Midbrain (tissue), 1 donor: ENCODE measurements at places on chromosomes 5 and 9.

GRCh38 chr5:1442222-1443145, 2.8 kb downstream of the SLC6A3 start:
- no peak for DNase-seq

DNA sequence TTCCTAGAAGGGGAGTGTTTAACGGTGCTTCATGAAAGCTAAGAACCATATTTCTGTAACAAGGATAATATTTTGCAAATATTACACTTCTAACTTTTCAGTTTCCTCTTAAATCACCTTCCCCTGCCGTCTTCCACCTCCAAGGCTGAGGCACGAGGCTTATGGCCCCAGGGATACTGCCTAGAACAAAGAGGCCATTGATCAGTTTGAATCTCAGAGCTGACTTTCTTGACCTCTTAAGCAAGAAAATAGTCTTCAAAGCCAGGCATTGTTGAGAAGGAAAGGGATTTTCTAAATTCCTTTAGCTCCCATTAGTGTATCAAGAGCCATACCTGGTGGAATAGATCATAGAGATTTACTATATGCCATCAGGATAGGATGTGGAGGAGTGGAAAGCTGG, 566.2 kb downstream of the BNC2 start:
- DNase-seq = no peak

- DNase-seq = peak; percentile 90
These were observed at the start of gene RORB for GRCh38 chr9:74496819-74497747. RORB (plus strand) TSS chr9:74497335; CDS start chr9:74497977, 642 bp downstream.

- DNase-seq = no peak
These were observed 66.3 kb upstream of the TNFAIP8 start for GRCh38 chr5:119289438-119290044.

GRCh38 chr5:93911609-93912008, 170.2 kb upstream of the POU5F2 start:
- DNase-seq = peak; percentile 0

DNA sequence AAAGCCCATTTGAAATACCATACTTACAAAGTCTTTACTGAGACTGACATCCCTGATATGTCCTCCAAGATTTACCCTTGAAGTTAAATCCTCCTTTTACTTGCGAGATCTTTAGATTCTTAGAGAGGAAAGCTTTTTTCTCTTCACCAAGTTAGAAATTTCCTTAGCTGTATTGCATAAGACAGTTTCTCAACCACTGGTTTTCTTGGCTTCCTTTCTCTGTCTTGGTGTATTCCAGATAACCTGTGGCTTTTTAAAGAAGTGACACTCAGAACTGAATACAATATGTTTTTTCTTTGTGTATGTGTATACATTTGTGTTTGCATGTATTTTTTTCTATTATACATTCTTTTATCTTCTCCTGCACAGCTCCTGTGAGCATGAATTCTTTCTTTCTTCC, 65.0 kb downstream of the SNCAIP start:
- DNase-seq = no peak

GRCh38 chr9:120708526-120709224, 5.6 kb downstream of the MEGF9 start:
- no peak for DNase-seq

- no peak for DNase-seq
These were observed 4.8 kb downstream of the PSIP1 start for GRCh38 chr9:15505921-15506320.

DNA sequence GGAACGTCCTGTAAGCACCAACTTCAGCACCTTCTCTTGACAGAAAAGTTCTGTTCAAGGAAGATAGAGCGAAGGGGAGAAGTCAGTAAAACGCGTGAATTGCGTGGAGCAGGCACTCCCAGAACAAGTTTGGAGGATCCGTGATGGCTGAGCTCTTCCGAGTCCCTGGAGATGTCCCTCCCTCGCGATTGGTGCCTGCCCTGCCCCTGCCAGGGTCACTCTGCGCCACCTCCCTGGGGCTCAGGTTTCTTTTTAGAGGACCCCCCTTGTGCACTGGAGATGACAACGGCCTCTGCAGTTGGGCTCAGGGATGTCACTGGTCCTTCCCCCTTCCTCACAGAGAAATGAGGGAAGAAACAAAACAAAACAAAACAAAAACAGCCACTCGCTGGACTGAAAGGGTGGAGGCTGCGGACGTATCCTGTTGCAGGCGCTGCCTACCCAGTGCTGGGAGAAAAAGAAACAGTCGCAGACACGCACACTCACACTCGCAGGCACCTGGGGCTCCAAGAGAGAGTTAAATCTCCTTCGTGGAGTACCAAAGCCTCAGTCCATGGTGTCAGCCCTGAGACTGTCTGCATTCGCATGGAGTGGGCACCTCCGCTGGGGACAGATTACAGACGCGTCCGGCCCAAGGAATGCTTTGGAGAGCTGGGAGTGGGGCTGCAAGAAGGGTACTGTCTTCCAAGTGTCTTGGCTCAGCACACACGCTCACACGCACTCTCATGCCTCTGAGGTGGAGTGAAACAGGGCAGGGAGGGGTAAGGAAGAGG, 512.7 kb downstream of the SLCO4C1 start:
- DNase-seq = no peak

GRCh38 chr5:144267961-144268513, 97.4 kb downstream of the KCTD16 start:
- DNase-seq = no peak

GRCh38 chr5:170266570-170267381, 30.8 kb downstream of the LCP2 start:
- no peak for DNase-seq

- DNase-seq = no peak
These were observed 178.9 kb downstream of the MSX2 start for GRCh38 chr5:174903172-174903732.

GRCh38 chr5:93336330-93337110, 244.5 kb downstream of the NR2F1-AS1 start:
- no peak for DNase-seq

- DNase-seq = no peak
These were observed 170.7 kb upstream of the ZNF618 start for GRCh38 chr9:113705306-113705927.

GRCh38 chr5:75279321-75279720, 42.6 kb upstream of the ANKRD31 start:
- no peak for DNase-seq

DNA sequence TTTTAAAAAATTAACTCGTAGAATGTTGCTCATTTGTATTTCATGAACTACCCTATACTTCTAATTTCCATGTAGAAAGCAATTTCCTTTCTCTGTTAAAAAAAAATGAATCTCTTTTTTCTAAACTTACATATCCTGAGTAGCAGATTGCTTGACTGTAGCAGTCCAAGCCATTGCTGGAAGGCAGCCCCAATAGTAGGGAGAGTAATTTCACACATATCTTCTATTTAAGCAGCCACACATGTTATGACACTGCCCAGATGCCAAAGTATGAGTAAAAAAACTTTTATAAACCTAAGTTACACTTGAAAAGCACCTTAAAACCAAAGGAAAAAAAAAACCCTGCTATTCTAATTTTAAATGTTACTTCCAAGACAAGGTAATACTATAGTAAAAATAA, 69.6 kb downstream of the FBXL17 start:
- no peak for DNase-seq

- no peak for DNase-seq
These were observed 118.1 kb downstream of the WNK2 start for GRCh38 chr9:93301911-93302541.

DNA sequence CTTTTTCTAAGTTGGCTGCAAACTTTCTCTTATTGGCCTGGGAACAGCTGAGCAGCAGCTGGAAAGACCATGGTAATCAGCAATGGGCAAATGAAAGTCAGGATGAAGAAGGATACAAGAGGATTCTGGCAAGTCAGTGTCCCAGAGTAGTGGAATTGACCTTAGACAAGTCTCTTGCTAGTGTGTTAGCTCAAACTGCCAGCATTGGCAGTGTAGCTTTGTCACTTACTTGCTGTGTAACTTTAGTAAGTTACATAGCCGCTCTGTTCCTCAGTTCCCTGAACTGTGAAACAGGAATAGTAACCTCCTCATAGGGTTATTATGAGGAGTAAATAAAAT, 3.6 kb downstream of the ALDH1A1 start:
- no peak for DNase-seq

DNA sequence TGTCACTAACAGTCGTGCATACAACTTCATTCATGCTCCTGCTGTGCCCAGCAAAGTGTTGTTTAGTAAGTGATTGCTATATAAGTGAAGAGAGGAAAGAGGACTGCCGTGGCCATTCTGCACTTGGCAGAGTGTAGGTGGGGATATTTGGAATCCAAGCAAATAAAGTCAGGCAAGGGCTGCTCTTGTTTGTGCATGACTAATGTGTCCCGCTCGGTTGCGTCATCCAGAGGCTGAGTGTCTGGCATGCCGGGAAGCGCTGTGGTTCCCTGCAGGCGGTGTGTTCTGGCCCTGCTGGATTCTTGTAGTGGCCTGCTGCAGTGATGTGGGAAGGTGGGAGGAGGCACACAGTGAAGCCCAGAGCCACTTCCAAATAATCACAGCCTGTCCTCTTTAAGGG, 136.9 kb upstream of the ANKH start:
- no peak for DNase-seq

DNA sequence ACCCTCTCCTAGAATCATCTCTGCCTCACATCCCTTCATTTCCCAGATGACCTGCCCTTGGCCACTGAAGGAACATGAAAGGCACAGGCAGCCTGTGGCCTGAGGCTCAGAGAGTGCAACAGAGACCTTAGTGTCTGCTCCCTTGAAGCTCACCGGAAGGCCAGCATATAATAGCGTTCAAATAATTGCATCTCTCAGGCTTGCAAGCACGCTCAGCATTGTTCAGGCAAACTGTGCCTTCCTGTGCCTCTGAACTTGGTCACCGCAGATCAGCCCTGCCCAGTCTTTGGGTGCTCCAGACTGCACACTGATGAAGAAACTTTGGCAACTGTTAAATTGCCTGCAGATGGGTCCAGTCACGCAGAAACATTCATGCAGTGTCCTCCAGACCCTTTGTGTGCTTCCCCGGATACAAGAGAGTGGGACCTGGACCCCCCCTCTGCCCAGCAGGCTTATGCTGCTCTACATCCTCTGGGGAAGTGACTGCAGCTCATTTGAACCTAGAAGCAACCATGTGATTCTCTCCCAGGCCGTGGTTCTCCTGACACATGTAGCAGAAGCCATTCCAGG, 216.0 kb upstream of the ANKRD55 start:
- no peak for DNase-seq

GRCh38 chr5:173932695-173933139, 44.6 kb downstream of the CPEB4 start:
- no peak for DNase-seq

GRCh38 chr9:79060766-79061165, 511.0 kb upstream of the TLE4 start:
- no peak for DNase-seq
